NCI-H1436 treated with DMSO at 0.1 percent for 48 hours (cell line): ENCODE measurements at places on chromosomes 3 and 15.

DNA sequence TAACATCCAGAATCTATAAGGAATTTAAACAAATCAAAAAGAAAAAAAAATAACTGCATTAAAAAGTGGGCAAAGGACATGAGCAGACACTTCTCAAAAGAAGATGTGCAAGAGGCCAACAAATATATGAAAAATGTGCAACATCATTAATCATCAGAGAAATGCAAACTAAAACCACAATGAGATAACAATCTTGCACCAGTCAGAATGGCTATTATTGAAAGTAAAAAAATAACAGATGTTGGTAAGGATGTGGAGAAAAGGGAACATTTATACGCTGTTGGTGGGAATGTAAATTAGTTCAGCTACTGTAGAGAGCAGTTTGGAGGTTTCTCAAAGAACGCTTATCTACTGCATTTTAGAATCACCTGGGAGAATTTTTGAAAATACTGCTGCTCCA is 186.1 kb downstream of the OTOL1 start:
- no peak for DNase-seq

DNA sequence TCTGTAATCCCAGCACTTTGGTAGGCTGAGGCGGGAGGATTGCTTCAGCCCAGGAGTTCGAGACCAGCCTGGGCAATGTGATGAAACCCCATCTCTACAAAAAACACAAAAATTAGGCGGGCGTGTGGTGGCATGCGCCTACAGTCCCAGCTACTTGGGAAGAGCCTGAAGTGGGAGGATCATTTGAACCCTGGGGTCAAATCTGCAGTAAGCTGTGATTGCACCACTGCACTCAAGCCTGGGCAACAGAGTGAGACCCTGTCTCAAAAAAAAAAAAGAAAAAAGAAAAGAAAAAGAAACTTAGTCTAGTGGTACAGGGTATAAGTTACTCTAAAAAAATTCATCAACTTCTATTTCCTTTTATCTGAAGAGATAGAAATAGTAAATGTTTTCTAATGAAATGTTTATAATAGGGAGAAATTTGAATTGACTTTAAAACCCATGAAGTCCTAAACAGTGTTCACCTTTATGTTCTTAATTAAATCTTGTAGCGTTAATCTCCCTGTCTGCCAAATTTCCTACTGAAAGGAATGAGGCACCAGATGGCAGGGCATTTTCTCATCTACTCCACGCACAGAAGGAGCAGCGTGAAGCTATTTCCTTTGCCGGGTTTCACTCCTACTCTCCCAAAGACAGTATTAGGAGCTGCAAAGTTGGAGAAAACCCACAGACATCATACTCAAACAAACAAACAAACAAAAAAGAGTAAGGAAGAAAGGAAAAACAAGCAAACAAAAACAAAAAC is 1.9 kb downstream of the PCLAF start:
- no peak for DNase-seq

DNA sequence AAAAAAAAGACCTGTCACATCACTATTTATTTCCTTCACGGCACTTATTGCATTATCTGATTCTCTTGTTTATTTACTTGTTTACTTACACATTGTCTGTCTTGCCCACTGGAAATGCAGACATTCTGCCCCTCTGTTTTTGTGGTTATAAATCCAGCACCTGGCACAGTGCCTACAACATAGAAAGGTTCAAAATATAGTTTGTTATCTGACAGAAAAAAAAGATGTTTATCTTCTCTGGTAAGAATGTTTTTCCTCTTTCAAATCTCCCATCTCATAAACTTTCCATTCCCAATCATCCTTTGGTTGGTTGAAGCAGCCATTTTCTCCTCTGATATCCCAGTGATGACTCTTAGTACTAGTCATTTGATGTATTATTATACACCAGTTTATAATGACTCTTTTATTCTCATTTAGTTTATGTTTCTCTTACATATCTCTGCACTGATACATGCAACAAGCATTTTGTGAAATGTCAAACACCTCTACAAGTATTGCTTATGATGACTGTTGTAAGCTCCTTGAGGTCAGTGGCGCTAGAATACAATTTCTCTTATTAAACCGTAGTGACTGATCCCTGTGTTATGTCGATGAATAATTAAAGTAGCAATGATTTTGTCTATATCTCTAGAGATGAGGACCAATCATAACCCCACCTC is 398.4 kb upstream of the TBL1XR1 start:
- no peak for DNase-seq

DNA sequence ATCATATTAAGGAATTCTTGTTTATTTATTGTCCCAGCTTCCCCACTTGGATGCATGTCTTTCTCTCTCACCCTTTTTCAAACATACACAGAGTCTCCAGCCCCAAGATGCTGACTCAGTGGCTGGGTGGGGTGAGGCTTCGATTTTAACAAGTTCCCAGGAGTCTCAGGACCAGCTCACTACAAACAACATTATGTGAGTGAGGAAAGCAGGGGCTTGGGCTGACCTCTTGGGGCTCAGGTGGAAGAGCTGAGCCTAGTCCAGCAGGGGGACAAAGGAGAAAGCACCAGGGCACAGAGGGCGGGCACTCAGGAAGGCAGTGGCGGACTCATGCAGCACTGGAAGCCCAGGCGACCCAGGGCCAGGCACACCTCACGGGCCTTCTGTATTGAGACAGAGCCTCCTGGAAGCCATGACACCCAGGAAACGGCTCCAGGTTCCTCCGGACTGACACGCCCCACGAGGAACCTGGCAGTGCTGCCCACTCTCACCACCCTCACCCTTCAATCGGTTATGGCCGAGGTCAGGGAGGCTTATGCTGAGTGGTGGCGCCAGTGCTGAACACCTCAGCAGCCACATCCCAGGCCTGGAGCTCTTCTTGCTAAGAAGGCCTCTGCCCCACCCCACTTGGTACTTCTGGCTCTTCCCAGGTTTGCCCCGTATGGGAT is 97.4 kb downstream of the LRIG1 start:
- no peak for DNase-seq

DNA sequence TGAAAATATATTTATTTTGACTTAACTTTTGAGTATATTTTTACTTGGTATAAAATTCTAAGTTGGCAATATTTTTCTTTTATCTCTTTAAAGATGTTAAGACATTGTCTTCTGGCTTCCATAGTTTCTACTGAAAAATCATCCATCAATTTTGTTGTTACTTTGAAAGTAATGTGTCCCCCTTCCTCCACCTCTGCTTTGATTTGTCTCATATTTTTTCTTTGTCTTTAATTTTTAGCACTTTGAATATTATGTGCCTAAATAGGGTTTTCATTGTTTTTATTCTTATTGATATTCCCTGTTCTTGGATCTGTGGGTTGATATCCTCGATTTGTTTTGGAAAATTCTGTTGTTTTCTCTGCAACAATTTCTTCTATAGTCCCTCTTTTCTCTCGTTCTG is 157.4 kb downstream of the CD47 start:
- no peak for DNase-seq

DNA sequence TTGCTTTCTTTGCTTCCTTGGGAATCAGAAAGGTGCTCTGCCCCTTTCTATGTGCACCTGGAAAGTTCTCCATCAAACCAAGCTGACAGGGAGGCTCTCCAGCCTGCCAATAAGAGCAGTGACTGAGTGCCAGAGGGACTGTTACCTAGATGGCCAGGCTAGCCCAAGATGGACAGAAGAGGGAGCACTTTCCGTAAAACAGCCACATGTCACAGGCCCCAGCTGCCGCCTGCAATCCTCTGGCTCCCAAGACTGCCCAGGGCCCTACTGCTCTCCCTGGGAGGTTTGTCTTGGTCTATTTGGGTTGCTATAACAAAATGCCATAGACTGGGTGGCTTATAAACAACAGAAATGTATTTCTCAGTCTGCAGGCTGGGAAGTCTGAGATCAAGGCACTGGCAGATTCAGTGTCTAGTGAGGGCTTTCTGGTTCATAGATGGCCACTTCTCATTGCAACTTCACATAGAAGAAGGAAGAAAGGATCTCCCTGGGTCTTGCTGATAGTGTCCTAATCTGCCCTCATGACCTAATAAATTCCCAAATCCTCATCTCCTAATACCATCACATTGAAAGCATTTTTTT is 72.3 kb downstream of the TAMM41 start:
- no peak for DNase-seq

DNA sequence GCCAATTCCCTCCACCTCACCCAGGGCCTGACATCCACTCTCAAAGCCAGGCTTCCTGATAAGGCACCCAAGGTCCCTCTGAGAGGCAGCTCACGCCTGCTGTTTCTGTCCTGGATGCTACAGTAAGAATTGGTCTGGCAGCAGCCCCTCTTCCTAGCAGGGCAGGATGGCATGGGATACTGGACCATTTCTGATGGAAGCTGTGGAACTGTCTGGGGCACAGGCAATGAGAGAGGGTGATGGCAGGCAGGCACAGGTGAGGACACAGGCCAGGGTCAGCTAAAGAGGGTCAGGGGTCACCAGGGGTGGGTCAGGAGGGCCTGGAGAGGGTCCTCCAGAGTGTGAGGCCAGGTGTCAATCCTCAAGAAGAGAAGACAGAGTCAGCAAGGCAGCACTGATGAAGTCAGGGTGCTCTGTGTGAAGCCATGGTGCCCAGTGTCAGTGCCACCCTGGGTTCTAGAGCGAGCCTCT is 41.9 kb upstream of the SLC41A3 start:
- no peak for DNase-seq

GRCh38 chr15:40999190-40999589 is 45.9 kb downstream of the CHAC1 start:
- no peak for DNase-seq

DNA sequence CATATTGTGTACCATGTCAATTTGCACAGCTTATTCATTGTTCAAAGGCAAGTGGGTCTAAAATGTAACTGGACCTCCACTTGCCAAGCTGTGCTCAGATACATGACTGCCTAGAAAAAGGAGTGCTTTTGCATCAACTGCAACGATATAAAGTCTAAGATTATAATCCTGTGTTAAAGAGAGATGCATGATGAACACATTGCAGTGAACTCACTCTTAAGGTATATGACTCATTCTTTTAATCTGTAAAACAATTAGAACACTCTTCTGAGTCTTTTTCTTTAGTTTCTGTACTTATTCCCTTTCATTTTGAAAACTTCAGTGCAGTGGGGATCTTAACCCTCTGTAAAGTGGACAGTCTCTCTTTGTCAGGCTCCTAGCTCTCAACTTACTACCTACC is 982.8 kb downstream of the ROBO1 start:
- no peak for DNase-seq

DNA sequence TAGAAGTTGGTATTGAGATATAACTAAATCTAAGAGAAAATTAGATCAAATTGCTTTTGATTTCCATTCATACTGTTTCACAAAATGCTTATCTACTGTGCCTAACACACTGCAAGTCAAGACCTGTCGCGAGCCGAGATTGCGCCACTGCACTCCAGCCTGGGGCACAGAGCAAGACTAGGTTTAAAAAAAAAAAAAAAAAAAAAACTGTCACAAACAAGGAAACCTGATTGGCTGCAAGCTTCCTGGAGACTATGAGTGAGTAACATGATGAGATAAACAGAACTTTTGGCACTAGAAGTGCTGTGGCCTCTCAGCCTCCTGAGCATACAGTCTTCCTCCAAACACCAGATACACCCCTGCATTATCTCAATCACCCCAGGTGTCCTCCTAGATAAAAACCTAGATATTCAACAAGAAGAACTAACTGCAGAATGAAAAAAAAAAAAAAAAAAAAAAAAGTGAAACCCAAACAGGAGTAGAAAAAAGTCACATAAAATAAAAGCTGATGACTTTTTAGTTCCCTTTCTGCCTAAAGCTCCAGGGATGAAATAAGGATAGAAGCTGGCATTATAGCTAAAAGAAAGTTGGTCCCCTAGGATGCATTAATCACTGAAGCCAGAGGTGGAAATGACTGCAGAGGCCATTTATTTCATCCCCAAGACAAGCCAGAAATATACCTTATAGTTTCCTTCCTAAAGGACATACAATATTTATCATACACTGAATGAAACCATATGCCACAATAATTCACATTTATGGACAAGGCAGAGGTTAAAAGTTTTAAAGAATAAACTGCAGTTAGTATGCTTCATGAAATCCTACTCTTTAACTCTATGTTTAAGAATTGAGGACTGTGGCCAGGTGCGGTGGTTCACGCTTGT is 82.4 kb downstream of the P3H2 start:
- DNase-seq, result no peak

DNA sequence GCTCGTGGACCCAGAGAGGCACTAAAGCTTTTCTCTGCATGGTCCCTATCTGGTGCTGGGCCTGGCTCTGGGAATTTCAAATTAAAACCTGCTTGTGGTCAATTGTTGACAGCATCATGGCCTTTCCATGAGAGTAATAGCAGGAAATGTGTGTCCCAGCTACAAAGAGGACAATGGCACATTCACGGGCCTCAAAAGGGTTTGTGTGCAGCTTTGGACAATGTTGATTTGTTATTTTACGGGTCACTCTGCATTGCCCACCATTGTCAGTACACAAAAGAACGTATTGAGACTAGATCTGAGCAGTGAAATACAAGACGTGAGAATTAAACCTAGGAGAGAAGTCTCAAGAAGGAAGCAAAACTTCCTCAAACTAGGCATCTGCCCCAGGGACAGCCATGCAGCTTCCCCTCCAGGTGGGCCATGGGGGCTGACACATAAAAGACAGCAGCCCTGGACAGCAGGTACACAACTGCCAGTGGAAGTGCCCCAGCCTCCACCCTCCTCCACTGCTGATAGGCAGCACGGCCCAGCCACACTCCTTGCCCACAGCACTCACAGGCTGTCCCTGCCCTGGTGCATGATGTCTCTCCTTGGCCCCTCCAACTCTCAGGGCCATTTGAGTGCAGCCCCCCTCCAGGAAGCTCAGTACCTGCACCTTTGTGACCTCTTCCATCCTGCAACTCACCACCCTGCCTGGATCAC is 15.9 kb upstream of the LTF start:
- DNase-seq, result no peak

DNA sequence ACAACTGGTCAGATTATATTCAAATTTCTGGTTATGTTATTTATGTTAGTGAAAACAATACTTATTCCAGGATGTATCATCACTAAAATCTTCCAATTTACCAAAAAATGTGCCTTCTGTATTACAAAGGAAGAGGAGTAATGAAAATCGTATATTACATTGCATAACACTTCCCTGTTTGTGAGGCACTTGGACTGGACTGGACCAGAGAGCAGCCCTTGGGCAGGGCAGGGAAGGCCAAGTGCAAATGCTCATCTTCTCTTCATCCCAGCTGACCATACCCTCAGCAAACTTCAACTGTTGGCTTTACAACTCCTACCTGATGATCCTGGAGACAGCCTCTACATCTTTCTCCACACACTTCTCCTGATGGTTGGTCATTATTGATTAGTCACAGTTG is 285.7 kb upstream of the MME start:
- no peak for DNase-seq

- no peak for DNase-seq
These were observed 57.8 kb downstream of the BLM start for GRCh38 chr15:90774731-90775514.

- DNase-seq, result no peak
These were observed 298.2 kb downstream of the UBE2E2 start for GRCh38 chr3:23501201-23501802.

DNA sequence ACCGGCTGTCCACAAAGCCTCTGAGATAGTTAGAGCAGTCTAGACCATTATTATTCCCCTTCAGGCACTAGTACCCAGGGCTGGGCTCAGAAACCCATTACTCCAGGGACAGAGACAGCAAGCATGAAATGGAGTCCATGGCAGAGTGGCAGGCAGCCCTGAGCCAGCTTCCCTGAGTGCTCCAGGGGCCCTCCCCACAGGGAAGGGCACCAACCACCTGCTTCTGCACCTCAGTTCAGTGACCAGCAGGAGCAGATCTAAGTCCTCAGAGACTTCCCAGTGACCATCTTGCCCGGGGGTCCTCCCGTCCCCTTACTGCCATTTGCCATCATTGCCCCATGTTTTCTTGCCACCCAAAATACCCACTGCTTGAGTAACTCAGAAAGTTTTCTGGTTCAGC is 62.0 kb downstream of the DAPK2 start:
- DNase-seq, result no peak
